ENCODE measurements at places on chromosomes 16 and 17. TPM values are rescaled to one million over a fixed set of nuclear protein-coding genes. Genes with fewer than 3 reads are reported as not detected.

SNAI3 gene
- total RNA-seq, result 19.4 TPM

CCR7 gene
- 0.59 TPM for total RNA-seq

KRT20 gene
- not detected for total RNA-seq

PRPSAP2 gene
- total RNA-seq, result 54.4 TPM

ZSCAN10 gene
- 519 TPM for total RNA-seq

ACE gene
- total RNA-seq, result 5.4 TPM

IRX3 gene
- 1.7 TPM for total RNA-seq

CDK12 gene
- 55.3 TPM for total RNA-seq

SDK2 gene
- 5.1 TPM for total RNA-seq

CHAD gene
- total RNA-seq, result not detected

KRTAP2-2 gene
- total RNA-seq, result not detected

TP53TG3C gene
- total RNA-seq, result not detected

CUEDC1 gene
- total RNA-seq, result 3.0 TPM

SPNS1 gene
- 30.0 TPM for total RNA-seq

NPB gene
- total RNA-seq, result 3.8 TPM

PPP1R27 gene
- total RNA-seq, result not detected

Data from GM23338 (cell line).